ENCODE measurements at places on chromosomes 2 and 18.
A peak's percentile ranks its signal among the peaks of the same experiment; 100 is the strongest.

DNA sequence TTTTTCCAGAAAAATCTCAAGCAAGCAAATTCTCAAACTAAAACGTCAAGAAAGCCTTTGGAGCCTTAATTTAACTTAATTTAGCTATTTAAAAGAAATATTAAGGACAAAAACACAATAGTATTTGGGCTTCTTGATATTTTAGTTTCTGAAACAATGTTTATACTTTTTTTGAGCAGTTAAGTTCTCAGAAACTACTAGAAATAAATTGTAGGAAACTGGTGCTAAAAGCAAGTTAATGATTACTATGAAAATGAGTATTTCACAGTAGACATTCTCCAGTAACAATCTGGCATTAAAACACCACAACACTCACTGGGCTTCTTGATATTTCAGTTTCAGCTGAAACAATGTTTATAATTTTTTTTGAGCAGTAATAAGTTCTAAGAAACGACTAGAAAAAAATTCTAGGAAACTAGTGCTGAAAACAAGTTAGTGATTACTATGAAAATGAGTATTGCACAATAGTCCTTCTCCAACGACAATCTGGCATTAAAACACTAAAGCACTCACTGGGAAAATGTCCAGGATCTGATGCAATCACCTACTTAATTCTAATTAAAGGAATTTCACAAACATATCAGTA lies 45.1 kb downstream of the TRAK2 start:
- DNase-seq, result peak; percentile 57

GRCh38 chr18:45728336-45729010 lies 4.5 kb downstream of the SLC14A1 start:
- DNase-seq, result no peak

DNA sequence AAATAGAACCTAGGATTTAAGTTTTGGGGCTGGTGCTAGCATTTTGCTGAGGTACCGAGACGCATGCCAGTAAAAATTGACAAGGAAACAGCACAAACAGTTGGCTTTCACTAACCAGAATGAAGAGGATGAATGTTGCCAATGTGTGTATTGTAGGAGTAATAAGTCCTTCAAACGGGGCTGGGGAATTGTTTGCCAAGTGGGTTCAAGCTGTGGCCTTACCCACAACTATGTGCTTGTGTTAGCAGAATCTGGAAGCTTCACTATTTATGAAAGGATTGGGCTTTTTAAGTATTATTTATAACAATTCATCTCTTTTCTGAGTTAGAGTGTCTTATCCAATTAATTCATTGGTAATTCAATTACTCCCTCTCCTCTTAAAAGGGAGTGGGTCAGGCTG lies 15.0 kb upstream of the KIF5C start:
- DNase-seq, result no peak

DNA sequence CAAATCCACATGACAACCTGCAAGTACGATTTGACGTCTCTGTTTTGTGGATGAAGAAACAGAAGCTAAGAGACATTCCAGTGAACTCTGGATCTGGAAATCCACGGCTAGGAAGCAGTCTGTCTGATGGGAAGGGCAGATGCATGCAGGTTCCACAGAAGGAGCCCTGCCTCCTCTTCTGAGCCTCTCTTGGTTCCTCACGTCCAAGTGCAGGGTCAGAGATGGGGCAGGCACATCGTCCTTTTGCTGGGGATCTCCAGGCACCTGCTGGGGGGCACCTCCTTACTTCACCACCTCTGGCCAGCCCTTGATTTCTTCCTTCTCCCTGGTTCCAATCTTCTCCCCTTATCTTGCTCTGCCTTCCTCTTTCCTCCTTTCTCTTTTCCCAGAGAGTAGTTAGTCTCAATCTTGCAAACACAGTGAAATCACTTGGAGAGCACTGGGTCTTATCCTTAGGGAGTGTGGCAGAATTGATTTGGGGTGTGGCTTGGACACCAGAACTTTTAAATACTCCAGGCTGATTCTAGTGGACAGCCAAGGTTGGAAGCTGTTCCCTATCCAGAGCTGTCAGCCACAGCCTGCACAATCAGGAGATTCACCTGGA lies 137.8 kb downstream of the BCL2 start:
- no peak for DNase-seq

GRCh38 chr2:107266555-107266954 lies 380.6 kb upstream of the ST6GAL2 start:
- no peak for DNase-seq

DNA sequence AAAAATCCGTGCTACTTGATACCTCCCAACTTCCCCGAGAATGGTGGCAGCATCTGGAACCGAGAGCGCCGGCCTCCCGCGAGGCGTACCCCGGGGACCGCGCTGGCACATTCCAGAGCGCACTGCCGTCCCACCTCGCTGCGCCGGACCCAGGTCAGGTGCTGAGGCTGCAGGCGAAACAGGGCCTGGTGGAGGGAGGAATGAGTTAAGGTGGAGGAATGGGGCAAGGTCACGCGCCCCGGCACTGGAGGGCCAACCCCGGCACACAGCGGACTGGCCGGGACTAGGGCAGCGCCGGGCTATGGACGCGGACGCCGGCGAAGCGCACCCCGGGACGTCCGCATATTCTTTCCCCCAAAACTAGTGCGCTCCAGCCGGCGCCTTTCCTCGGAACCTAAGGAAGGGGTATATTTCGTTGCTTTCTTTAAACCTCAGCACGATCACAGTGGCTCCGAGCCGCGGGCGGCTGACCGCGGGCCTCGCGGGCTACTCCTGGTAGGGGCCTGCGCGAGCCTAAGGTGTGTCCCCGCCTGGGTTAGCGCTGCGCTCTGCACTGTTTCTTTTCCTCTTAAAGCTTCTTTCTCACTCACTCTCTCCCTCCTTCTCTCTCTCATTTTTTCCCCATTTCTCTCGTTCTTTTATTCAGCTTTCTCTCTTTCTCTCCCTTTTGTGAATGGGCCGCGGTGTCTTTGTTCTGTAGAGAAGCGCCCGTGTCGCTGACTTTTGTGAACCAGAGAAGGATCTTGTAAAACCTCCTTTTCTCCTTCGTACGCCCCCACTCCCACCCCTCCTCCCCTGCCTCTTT lies 2.1 kb upstream of the OTX1 start:
- no peak for DNase-seq

DNA sequence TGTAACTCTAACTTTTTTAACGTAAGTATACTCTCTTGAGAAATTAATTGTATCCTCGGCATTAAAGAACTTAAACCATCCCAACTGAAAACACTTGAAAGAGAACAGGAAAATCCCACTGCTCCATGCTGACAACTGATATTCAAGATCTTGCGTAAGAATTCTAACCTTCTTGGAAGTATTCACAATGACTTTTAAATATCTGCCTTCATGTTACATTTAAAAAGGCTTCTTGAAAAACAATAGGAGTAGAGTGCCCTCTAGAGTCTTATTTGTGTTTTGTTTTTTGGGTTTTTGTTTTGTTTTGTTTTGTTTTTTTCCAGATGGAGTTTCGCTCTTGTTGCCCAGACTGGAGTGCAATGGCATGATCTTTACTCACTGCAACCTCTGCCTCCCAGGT lies 65.4 kb upstream of the DNAJC10 start:
- DNase-seq, result peak; percentile 34

DNA sequence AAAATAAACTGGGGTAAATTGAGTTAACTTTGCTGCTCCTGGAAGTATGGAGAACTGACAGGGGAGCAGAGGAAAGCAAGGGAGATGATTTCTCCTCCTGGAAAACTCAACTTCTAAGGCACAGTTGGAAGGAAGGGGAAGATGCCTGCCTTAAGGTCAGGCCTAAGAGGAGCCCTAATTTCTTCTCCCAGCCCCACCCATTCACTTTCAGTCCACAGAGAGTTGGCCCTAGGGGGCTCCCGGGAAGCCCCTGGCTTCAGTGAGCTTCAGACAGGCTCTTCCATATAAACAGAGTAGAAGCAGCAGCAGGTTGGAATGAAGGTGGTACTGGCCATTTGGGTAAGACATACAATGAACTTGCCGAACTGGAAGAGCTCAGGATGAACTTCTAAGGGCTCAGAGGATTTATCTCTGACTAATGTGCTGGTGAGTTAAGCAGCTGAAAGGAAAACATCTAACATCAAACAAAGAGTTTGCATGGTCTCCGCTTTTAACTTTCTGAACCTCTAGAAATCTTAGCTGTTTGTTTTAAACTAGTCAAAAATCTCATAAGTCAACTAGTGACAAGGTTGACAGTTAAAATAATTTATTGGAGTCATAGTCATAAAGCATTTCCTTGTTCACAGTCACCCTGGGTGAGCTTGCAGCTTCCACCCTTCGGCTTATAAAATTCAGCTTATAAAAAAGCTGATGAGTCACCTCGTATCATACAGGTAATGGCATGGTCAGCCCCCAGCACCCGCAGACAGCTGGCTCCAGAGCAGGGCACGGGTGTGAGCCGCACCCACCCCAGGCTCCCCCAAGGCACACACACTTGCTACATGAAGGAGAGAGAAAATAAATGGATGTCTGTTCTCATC lies 9.8 kb downstream of the MALL start:
- no peak for DNase-seq

DNA sequence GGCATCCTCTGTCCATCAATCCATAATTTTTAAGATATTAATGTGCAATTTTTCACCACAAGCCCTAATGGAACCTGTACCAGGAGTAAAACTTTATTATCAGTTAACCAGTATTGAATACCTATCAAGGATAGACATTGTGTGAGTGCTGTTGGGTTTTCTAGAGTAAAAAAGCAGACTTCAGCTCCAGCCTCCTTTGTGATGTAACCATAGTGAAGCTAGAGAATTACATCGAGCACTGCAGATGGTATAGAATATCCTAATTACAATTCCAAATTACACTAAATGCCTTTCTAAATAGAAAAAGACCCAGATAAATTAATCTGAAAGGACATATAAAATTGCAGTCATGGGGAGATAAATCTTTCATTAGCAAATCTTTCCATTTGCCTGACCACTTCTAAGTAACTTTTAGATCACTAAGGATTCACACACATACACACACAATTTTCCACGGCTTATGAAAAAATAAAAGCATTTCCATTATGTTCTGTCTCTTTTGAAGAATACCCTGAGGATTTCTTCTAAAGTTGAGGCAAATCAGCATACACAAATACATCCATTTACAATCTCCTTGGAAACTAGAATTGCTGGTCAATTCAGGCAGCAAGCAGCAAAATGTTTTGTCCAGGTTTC lies 117.1 kb upstream of the TANK start:
- no peak for DNase-seq

All from K562 (cell line).